RWPE1 (cell line): ENCODE measurements at places on chromosomes 2 and 18.

DNA sequence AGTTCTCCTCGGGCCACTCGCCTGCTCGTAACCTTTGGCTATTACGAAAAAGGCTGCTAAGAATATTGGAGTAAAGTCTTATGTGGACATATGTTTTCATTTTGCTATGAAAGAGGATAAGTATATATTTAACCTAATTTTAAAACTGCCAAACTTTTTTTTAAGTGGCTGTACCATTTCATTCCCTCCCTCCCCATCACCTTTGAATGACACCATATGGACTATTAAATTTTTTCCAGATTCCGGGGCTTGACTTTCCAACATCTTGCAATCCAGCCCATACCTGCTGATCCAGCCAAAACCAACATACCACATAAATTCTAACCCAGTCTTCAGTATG lies 31.5 kb downstream of the REEP1 start:
- DNase-seq, result no peak

DNA sequence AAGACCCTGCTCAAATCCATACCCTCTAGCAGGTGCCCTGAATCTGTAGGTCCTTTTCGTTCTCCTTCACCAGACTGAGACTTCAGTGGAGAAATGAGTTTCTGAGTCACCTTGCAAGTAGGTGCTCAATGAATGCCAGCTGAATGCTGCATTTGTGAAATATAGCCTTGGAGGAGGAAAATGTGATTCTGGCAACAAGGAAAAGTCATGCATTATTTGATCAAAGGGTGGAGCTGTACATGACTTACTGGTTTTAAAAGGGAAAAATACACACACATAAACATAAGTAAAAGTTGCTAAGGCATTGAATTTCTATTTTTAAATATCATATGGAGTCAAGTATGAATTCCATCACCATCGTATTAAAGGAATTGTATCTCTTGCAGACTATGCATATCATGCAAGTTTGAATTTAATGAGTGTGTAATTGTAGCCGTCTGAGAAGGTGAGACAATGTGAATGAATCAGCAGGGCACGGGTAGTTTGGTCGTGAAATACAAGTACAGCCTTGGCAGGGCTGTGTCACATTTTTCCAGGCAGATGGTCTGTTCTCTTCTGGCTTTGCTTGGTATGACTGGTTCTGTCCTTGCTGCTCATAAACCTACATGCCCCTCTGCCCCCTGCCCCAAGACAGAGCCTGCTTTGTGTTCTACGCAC lies 160.8 kb downstream of the COL6A3 start:
- DNase-seq, result no peak

DNA sequence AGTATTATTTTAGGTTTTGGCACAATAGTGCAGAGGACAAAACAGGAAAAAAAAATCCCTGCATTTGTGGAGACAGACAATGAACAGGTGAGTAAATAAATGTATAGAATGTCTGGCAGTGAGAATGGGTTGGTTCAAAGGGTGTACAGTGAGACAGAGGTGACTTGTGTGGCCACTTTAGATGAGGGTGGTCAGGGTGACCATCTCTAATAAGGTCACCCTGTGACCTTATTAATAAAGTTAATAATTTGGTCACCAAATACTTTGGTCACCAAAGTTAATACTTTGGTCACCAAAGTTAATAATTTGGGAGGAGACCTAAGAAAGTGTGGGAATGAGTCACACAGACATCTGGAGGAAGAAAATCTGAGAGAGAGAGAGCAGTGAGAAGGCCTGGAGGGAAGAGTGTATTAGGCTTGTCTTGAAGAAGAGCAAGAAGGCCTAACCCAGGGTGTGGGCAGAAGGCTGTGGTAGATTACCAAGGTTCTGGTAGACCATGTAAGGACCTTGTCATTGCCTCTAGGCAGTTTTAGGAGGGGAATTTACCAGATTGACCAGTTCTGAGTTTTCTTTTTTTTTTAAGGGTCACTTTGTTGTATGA lies 1368.4 kb upstream of the CELF4 start:
- no peak for DNase-seq

- no peak for DNase-seq
Observed at GRCh38 chr2:63665846-63666475, 77.2 kb downstream of the MDH1 start.

DNA sequence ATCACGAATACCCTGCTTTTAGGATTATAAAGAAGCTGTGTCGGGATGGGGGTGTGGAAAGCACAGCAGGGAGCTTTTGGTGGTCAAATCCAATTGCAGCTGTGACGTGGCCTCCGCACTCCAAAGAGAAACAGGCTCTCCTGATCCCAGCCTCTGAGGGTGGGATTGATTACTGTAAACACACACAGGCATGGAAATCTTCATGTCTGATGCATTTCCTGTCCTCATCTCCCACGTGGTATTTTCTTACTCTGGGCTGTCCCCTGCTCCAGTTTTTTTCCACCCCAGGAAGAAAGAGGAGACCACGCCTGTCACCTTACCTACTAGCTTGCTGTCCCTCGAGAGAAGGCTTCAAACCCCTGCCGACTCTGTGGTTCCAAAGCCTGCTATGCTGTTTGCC lies 22.7 kb downstream of the RNF152 start:
- no peak for DNase-seq

- DNase-seq, result no peak
Observed at GRCh38 chr2:104788742-104789455, 65.0 kb upstream of the POU3F3 start.

DNA sequence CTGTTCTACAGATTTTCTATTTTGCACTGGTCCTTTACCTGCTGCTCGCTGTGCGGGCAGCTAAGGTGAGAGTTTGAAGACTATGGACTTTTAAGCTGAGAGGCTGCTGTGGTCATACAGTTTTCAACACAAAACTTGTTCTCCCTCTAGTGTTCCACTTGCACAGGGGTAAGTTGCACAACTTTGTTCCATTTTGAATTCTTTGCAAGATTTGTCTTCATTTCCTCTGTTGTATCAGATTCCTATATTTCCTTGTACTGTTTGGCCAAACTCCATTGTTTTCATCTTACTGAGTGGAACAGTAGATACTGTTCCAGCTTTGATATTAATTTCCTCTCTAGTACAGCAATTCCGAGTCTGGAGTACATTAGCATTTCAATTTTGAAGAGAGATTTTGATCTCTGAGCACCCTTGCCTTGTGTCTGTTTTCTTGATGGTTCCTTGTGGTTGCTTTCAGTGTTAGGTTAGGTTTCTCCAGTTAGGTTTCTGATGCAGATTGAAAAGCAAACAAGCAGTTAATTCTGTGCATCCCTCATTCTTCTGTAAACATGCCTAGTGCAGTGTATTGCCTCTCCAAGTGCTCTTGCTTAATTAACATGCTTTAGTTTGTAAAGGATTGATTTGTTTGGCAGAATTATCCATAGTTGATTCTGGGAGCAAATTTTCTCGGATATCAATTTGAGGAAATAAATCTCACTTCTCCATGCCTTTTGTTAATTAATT lies 188.8 kb downstream of the PTPRM start:
- no peak for DNase-seq

GRCh38 chr2:98823196-98824170 lies 92.6 kb upstream of the MGAT4A start:
- DNase-seq, result no peak

DNA sequence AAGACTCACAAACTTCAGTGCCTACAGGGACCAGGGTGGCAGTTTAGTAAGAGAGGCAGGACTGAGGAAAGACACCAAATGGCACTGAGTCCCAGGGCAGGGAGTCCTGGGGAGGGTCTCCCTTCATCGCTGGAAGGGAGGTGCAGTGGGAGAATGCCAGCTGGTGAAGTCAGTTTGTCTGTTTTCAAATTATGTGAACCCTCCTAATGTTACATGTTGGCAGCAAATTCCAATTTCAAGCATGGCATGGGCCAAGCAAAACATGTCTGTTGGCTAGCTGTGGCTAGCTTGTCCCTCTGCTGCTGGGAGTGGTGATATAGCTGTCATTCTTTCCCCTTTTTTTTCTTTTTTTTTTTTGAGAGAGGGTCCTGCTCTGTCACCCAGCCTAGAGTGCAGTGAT lies 55.9 kb upstream of the HAAO start:
- no peak for DNase-seq

DNA sequence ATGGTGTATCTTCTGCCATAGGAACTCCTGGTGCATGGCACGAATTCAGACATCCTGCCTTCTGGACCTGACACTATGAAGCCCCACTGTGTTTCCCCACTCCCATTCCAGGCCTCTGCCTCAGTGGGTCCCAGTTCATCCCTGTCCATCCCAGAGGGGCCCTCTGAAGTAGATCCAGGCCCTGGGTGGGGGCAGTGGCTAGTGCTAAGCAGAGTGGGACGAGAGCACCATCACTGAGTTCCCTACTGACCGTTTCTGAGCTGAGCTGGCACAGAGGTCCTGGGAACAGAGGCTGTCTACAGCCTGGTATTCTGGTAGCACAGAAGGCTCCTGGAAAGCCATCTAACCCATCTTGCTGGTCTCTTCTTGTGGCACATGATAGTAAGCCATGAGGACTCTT lies 54.0 kb downstream of the ATOH8 start:
- DNase-seq, result no peak

GRCh38 chr2:210389856-210390255 lies 74.9 kb upstream of the MYL1 start:
- no peak for DNase-seq

GRCh38 chr2:72755647-72756423 lies 70.0 kb downstream of the EXOC6B start:
- DNase-seq, result no peak

DNA sequence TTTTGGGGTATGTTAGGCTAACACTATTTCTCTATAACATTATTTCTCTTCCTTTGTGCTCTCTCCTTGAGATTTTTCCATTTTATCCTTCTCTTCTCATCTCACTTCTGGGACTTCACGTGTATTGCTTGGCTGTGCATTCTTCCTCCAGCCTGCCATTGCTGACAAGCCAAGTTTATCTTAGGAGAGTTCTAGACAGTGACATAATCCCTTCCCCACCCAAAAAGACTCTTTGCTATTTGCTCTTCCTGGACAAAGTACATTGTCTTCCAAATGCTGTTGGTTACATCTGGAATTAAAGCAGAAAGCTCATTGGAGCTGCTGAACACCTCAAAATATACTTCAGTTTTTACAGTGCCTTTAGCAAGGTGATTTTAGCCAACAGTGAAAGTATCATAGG lies 8.9 kb downstream of the TSPYL6 start:
- no peak for DNase-seq

GRCh38 chr2:201779901-201780673 lies 646 bp downstream of the ALS2 start:
- no peak for DNase-seq

GRCh38 chr2:25036221-25036559 lies 5.7 kb upstream of the EFR3B start:
- no peak for DNase-seq

GRCh38 chr2:174787487-174788205 lies 23.4 kb upstream of the CHRNA1 start:
- no peak for DNase-seq

DNA sequence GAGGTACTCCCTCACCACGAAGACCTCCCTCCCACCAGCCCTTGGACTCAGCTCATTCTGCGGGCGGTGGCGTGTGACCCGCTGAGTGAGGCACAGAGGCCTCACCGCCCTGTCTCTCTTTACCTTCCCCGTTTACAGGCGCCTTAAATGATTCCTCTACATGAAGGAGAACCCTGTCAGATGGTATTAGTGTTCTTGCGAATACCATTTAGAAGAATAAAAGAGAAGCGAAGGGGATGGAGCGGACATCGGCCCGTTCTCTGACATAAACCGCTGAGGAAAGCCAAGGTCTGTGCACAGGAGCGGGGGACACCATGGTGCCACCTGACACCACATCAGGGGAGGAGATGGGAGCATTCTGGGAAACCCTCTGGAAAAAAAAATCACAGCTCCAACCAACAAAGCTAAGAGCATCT lies 179.8 kb downstream of the HDAC4 start:
- no peak for DNase-seq

- no peak for DNase-seq
Observed at GRCh38 chr2:82256983-82257632, 1952.6 kb upstream of the LRRTM1 start.

DNA sequence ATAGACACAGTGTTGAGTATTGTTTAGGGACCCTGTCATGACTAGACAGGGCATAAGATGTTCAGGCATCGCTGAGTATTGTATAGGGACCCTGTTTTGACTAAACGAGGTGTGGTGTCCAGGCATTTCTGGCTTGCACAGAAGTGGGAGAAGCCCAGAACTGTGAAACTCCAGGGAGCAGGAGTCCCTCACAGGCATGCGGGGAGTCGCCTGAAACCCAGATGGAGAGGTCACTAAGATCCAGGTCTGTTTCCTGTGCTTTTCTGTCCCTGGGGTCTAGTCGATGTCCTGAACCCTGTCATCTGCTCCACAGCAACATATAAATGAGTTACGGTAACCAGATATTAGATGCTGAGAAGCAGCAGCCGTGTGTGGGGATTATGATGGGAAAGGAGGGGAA lies 469.0 kb upstream of the SALL3 start:
- no peak for DNase-seq

DNA sequence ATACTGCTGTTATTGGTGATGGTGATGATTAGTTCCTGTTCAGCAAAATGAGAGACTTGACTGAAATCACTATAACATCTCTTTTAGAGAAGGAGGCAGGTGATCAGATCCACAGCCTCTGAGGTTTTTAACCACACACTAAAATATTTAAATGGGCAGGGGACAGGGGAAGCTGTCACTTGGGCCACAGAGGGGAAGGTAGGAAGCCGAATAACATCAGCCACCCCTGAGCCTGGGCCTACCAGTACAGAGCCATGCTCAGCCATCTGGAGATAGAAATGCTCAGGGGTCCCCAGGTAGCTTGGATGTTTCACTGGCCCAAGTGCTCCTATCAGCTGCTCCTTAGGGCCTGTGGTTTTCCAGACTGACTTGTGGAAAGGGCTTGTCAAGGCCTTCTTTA lies 122.3 kb downstream of the MRO start:
- no peak for DNase-seq

GRCh38 chr2:102620332-102620731 lies 979 bp downstream of the SLC9A2 start:
- DNase-seq, result no peak

DNA sequence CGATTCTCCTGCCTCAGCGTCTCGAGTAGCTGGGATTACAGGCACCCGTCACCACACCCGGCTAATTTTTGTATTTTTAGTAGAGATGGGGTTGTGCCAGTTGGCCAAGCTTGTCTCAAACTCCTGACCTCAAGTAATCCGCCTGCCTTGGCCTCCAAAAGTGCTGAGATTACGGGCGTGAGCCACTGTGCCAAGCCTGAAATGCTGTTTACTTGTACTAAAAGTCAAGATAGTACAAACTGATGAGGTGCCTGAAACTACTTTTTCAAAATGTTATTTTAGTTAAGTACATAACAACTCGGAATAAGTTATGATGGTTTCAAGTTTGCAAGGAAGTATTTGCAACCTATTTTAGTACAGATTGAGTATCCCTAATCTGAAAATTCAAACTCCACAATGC lies 85.7 kb downstream of the CEP192 start:
- no peak for DNase-seq

DNA sequence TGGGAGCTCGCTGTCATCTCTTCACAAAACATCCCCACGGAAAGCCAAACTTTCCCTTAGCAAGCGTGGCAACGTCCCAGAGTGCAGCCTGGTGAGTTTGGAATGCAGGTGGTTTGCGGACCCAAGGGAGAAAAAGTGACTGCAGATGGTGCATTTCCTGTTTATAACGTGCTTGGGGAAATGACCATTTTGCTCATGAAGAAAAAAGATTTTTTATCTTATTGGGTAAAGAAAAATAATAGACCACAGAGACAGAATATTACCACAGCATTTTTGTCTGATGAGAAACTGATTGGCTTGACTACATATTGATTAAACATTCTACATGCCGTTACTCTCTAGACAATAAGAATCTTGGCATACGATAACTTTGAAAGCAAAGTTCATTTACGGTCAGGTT lies 136.5 kb downstream of the COPS8 start:
- no peak for DNase-seq

- DNase-seq, result no peak
Observed at GRCh38 chr18:21112543-21113105, 1.0 kb upstream of the ROCK1 start.

GRCh38 chr18:70998490-70998889 lies 709.6 kb downstream of the SOCS6 start:
- no peak for DNase-seq
